Stimulated activated CD8-positive, alpha-beta memory T cell treated with anti-CD3 and anti-CD28 coated beads, Interleukin-4, amount 100 ng/mL, for 1 hour (primary cell): ENCODE measurements at places on chromosomes 16 and 17.

DNA sequence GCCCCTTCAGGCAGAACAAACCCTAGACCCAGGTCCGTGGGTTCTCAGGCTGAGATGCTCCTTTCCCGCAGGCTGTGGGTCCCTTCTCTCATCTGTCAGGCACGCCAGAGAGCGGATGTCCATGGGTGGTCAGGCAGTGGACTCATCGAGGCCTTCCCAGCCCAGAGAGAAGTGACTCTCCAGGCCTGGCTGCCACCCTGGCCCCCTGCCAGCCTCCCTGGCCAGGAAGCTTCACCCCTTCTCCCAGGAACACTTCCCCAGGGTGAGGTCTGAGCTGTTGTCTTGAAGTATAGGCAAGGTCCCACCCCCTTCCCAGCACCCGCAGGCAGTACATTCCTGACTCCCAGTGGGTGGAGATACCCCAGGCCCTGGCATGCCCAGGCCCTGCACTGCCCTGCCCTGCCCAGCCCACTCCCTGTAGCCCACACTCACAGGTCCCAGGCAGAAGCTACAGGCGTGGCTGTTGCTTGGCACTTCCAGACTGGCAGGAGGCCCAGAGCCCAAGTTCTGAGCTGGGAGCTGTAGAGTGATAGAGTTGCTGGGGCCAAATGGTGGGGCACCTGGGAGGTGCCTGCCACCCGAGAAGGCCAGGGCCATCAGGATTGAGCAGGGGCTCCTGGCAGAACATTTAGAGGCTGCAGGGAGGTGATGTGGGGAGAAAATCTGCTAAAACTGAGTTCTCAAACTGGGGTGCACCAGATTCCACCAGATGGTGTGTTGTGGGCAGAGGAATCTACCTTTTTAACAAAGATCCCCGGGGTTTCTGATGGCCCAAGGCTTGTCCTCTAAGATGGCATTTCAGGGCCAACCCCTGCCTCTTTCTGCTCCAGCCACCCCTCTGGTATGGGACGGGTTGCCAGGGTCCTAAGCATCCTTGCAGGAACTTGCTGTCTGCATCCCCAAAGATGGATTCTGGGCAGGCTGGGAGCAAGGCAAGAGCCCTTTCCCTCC lies 6.7 kb downstream of the ITGA3 start:
- no peak for DNase-seq

DNA sequence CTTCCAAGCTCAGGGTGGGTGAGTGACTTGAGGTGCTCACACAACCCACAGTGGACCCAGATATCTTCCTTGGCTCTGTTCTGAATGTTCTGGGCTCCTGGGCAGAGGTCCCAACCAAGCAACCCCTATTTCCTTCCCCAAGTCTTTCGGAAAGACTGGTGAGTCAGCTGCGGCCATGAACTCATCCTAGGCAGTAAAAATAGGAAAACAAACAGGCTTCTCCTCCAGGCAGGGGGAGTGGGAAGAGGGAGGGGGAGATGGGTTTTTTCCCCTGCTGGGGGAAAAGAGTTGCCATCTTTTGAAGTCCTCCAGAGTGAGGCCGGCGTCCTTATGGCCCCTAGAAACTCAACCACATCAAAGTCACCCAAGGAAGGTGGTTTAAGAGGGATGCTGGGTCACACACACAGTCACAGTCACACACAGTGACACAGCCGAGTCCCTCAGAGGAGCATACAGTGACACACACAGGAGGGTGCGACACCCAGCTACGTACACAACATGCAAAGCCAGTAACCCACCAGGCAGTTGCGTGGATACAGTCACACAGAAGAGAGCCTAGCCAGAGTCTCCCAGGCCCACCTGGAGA lies 16.0 kb upstream of the DLX4 start:
- no peak for DNase-seq

DNA sequence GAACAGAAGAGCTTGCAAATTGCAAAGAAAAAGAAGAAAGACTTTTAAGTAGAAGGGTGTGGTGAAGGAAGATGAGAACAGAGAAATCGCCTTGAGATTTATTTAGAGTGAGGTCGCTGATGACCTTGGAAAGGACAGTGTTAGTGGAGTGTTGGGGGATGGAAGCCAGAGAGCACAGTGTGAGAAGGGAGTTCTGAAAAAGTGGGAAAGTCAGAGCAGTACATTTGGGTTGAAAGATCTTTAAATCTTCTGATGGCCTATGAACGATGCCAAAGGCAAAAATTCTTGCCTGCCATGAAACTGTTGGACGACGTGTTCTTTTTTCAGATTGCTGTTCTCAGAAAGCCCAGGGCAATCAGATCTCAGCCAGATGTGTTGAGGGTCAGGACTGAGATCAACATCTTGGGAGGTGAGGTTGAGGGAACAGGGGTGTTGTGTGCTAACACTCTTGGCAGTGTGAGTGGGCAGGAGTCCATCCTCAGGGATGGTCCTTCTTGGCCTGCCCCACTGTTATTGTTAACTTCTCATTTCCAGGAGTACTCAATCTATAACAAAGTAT lies 330.1 kb downstream of the MAP2K6 start:
- DNase-seq: no peak

- no peak for DNase-seq
Measured at GRCh38 chr16:85530370-85530739, 82.8 kb upstream of the GSE1 start.

GRCh38 chr17:21495281-21495680 lies 119.1 kb downstream of the KCNJ12 start:
- DNase-seq: no peak

- DNase-seq: no peak
Measured at GRCh38 chr17:33169580-33170285, 123.4 kb downstream of the ASIC2 start.

DNA sequence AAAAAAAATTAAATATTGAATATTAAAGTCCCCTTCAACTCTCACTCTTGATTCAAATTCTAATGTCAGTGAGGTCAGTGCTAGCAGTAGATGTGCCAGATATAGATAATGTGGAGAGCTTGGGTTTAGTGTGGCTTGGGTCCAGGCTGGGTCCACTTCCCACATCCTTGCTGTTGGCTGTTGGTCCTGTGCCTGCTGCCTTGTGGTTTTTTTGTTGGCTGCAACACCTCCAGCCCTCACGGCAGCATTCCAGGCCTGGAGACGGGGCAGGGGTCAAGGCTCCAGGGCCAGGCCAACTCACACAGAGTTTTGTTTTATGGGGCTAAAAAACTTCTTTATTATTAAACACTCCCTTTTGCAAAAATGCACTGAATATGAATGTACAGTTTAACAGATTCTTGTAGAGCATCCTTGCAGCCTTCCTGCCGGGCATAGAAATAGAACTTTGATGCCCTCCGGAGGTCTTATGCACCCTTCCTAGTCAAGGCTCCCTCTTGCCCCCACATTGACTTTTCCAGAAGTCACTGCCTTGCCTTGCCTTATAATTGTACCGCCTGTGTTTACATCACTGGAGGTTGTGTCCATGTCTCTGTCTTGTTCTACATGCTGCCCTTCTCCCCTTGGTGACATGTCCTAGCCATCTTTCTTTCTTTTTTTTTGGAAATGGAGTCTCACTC lies 25.5 kb upstream of the MYO15B start:
- DNase-seq: no peak

- no peak for DNase-seq
Measured at GRCh38 chr17:27991462-27991993, 50.9 kb upstream of the NLK start.

- DNase-seq: no peak
Measured at GRCh38 chr16:88826070-88826840, 14.5 kb upstream of the APRT start.

- DNase-seq: no peak
Measured at GRCh38 chr16:87337262-87337771, 20.1 kb upstream of the C16orf95 start.

DNA sequence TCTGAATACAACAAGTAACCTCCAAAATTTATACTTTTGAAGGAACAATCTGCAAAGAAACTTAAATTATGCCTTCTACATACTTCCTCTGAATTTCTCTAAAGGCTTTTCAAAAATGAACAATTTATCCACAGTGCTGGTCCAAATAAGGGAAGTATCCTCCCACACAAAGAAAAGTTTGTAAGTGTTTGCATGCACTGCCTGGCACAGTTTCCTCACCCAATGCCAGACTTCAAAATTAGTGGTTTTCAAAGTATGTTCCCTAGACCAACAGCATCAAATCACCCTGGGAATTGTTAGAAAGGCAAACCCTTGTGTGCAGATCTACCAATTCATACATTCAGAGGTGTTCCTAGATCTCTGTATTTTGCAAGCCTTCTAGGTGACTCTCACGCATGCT lies 82.5 kb downstream of the PCTP start:
- DNase-seq: no peak

DNA sequence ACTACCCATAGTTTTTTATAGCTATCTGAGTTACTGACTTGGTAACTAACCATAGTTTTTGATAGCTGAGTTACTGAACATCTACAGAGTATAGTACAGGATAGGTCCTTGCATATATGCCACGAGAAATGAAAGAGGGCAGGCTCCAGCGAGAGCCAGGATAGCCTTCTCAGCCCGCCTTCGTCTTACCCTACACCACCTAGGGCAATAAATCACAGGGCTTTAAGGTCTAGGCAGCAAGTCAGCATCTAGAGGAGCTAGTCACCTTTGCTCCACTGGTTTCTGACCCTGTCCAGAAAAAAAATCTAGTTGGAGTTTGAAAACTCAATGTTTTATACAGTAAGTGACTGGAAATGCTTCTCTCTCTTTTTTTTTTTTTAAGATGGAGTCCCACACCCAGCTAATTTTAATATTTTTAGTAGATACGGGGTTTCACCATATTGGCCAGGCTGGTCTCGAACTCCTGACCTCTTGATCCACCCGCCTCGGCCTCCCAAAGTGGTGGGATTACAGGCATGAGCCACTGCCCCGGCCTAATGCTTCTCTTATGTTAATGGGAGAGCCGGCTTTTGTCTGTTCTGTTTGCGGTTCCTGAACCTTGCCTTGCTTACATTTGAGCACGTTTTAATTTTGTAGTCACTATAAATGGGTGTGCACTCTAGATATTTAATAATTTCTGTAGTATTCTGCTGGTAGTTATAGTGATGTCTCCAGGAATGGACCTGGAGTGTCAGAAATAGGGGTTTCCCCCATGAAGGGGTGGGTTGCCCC lies 2.8 kb downstream of the BFAR start:
- DNase-seq: no peak
